ENCODE measurements at places on chromosomes 4 and X.

DNA sequence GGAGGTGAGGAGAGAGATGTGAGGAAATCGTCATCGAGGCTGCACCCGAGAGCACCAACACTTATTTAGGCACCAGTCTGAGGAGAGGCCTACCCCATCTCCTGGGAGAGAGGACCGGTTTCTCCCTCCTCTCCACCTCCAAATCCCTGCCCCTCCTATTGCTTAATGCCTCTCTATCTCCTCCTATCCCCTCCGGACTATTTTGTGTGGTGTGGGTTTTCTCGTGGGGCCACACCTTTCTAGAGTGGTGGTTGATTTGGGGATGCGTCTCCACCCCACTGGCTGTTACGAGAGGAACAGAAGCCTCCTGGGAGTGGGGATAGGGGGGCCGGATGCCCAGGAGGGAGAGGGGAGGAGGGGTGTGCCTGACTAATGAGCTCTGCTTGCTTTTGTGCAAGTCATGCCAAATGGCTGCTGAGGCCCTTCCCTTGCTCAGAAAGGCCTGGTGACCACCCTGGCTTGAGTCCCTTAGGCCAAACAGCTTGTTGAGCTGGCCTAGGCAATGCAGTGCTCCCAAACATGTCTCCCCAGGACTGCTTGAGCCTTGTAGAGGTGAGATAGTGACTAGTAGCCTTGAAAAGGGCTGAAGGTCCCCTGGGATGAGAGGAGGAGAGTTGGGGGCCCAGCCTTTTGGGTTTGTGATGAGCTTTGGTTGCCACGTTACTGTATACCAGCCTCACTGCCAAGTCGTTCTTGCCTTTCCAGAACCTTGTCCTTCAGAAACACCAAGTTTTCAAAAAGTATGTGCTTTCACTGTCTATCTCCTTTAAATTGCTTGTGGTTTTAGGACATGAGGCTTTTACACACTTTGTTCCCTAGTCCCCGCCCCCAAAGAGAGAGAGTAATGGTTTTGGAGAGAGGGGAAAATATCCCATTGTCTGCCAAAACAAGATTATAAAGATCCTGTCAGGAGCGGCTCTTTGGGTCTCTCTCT lies 1.2 kb downstream of the MSN start:
- H3K36me3 ChIP-seq, result peaks cover 23% of the 10 kb centered on the region
- H3K27ac ChIP-seq, result peak overlapping the region; percentile 87
- no peaks in the 10 kb centered on the region for H3K27me3 ChIP-seq
- peak overlapping the region; percentile 97 for H3K4me3 ChIP-seq
- DNase-seq, result peak; percentile 27

GRCh38 chr4:99458911-99459447 lies 23.8 kb upstream of the ADH7 start:
- H3K27ac ChIP-seq, result no peak overlapping the region
- no peak for DNase-seq
- H3K27me3 ChIP-seq, result peaks cover 48% of the 10 kb centered on the region
- H3K4me3 ChIP-seq, result no peak overlapping the region

GRCh38 chr4:93182722-93183121 lies 645.8 kb upstream of the ATOH1 start:
- no peak overlapping the region for H3K4me3 ChIP-seq
- H3K4me1 ChIP-seq, result no peaks in the 10 kb centered on the region
- H3K36me3 ChIP-seq, result peaks cover 2% of the 10 kb centered on the region
- H3K27ac ChIP-seq, result no peak overlapping the region

- no peak overlapping the region for H3K4me3 ChIP-seq
- no peaks in the 10 kb centered on the region for H3K4me1 ChIP-seq
- peaks cover 6% of the 10 kb centered on the region for H3K27me3 ChIP-seq
- no peak overlapping the region for H3K27ac ChIP-seq
- DNase-seq, result no peak
Measured at GRCh38 chr4:86508436-86508835, 85.7 kb upstream of the PTPN13 start.

- no peak for DNase-seq
- no peaks in the 10 kb centered on the region for H3K4me1 ChIP-seq
- H3K4me3 ChIP-seq, result no peak overlapping the region
- no peaks in the 10 kb centered on the region for H3K27me3 ChIP-seq
Measured at GRCh38 chr4:61992351-61992750, 792.2 kb downstream of the ADGRL3 start.

- H3K36me3 ChIP-seq, result no peaks in the 10 kb centered on the region
- no peaks in the 10 kb centered on the region for H3K4me1 ChIP-seq
- no peaks in the 10 kb centered on the region for H3K27me3 ChIP-seq
- no peak overlapping the region for H3K27ac ChIP-seq
- no peak for DNase-seq
Measured at GRCh38 chr4:93303440-93303839, 525.1 kb upstream of the ATOH1 start.

- no peaks in the 10 kb centered on the region for H3K36me3 ChIP-seq
- no peak for DNase-seq
- H3K4me3 ChIP-seq, result no peak overlapping the region
- no peak overlapping the region for H3K27ac ChIP-seq
- H3K4me1 ChIP-seq, result no peaks in the 10 kb centered on the region
- no peaks in the 10 kb centered on the region for H3K27me3 ChIP-seq
Measured at GRCh38 chrX:36867143-36867542, 141.0 kb upstream of the FAM47C start.

DNA sequence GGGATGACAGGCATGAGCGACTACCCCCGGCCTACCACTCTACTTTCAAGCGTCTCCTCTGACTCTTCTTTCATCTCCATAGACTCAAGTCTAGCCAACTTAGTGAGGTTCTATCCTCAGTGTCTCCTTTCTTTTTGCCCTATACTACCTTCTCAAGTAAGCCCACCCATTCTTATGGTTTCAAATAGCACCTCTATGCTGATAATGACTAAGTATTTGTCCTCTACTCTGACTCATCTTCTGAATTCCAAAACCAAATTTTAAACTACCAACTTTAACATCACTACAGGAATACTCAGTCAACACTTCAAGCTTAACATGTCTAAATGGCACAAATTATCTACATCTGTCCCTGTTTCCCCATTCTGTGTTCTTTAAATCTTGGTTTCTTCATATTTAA lies 47.8 kb downstream of the ELF2 start:
- peaks cover 3% of the 10 kb centered on the region for H3K36me3 ChIP-seq
- no peak for DNase-seq
- H3K27ac ChIP-seq, result no peak overlapping the region
- no peak overlapping the region for H3K4me3 ChIP-seq
- H3K27me3 ChIP-seq, result no peaks in the 10 kb centered on the region

GRCh38 chr4:86957215-86957614 lies 22.4 kb downstream of the AFF1 start:
- no peaks in the 10 kb centered on the region for H3K27me3 ChIP-seq
- peaks cover 10% of the 10 kb centered on the region for H3K36me3 ChIP-seq
- no peak overlapping the region for H3K27ac ChIP-seq
- H3K4me1 ChIP-seq, result peaks cover 16% of the 10 kb centered on the region
- H3K4me3 ChIP-seq, result no peak overlapping the region
- no peak for DNase-seq

GRCh38 chr4:122003335-122003734 lies 51.5 kb upstream of the TRPC3 start:
- peak; percentile 30 for DNase-seq
- no peak overlapping the region for H3K27ac ChIP-seq
- H3K4me3 ChIP-seq, result no peak overlapping the region

- H3K36me3 ChIP-seq, result no peaks in the 10 kb centered on the region
- no peaks in the 10 kb centered on the region for H3K27me3 ChIP-seq
- peak overlapping the region; percentile 19 for H3K27ac ChIP-seq
- H3K4me1 ChIP-seq, result peaks cover 51% of the 10 kb centered on the region
- no peak for DNase-seq
- no peak overlapping the region for H3K4me3 ChIP-seq
Measured at GRCh38 chr4:42636645-42636949, 20.3 kb downstream of the ATP8A1 start.

- no peaks in the 10 kb centered on the region for H3K4me1 ChIP-seq
- no peaks in the 10 kb centered on the region for H3K36me3 ChIP-seq
- H3K27ac ChIP-seq, result no peak overlapping the region
- no peak overlapping the region for H3K4me3 ChIP-seq
- H3K27me3 ChIP-seq, result no peaks in the 10 kb centered on the region
- no peak for DNase-seq
Measured at GRCh38 chr4:8321771-8322170, 52.2 kb downstream of the HTRA3 start.

- DNase-seq, result no peak
- no peaks in the 10 kb centered on the region for H3K27me3 ChIP-seq
- H3K4me1 ChIP-seq, result no peaks in the 10 kb centered on the region
- H3K27ac ChIP-seq, result no peak overlapping the region
Measured at GRCh38 chrX:5236096-5236495, 992.6 kb downstream of the NLGN4X start.

DNA sequence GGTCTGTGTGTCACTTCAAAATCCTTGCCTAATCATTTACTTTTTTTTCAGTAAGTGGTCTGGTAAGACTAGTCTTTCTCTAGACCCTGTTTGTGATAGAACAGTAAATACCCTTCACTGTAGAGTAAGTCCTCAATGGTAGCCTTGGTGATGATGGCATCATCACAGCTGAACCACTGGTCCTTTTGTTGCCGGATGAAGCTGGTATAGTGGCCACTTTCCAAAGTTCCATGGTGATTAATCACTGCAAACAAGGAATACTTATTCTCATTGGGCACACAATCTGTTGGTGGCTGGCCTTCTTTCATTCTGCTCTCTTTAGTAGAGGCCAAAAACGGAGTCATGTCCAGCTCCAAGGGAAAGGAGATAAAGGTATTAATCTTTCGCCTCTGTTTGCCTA lies 2.9 kb downstream of the USP51 start:
- DNase-seq, result no peak
- no peak overlapping the region for H3K27ac ChIP-seq
- H3K4me1 ChIP-seq, result peaks cover 6% of the 10 kb centered on the region
- H3K27me3 ChIP-seq, result no peaks in the 10 kb centered on the region
- H3K4me3 ChIP-seq, result no peak overlapping the region

- no peak overlapping the region for H3K4me3 ChIP-seq
- H3K27me3 ChIP-seq, result no peaks in the 10 kb centered on the region
- H3K4me1 ChIP-seq, result no peaks in the 10 kb centered on the region
- no peak overlapping the region for H3K27ac ChIP-seq
- H3K36me3 ChIP-seq, result no peaks in the 10 kb centered on the region
- DNase-seq, result no peak
Measured at GRCh38 chrX:7654316-7654715, 188.7 kb upstream of the VCX start.
